ENCODE measurements at places on chromosomes 7 and 10. TPM values are rescaled to one million over a fixed set of nuclear protein-coding genes. Genes with fewer than 3 reads are reported as not detected.
A peak's percentile ranks its signal among the peaks of the same experiment; 100 is the strongest.

DNA sequence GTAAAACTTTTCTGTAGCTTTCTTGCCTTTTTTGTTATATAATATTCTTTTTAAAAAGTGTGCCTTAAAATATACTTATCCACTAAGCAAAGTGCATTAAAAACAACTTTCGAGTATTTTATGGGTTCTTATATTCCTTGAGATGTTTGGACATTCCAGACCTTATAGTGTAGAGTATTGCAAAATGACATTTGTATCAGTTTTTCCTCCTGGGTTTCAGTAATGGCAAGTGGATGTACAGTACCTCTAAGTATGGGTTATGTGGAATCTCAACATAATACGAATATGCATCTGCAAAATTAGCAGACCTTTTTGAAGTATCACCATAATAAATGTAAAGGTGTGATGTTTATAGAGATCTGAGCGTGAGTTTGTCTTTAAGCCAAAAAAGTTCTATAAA, 2.7 kb downstream of the CDK13 start:
- H3K36me3 ChIP-seq: peaks cover 3% of the 10 kb centered on the region
- no peak for DNase-seq
- H3K4me1 ChIP-seq: peaks cover 22% of the 10 kb centered on the region
- H3K27me3 ChIP-seq: no peaks in the 10 kb centered on the region

- no peaks in the 10 kb centered on the region for H3K4me1 ChIP-seq
- no peak overlapping the region for H3K4me3 ChIP-seq
- DNase-seq: no peak
Measured at GRCh38 chr10:78658645-78659597, 409.8 kb upstream of the ZMIZ1 start.

DNA sequence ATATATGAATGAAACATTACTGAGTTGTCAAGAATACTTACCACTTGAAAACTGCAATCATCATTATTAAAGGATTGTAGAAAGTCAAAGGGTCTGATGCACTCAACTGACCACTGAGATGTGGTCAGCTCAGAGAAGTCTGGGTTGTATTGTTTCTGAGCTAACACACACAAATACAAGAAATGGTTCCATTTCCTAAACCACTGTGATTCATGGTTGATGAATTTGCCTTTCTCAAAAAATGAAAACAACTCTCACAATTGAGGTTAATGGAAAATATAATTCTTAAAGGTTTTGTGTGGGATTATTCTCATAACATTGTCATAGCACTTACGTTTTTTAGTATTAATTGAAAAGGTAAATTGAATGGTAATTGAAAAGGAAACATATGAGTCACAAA, 45.6 kb upstream of the TAS2R16 start:
- H3K27me3 ChIP-seq: no peaks in the 10 kb centered on the region
- no peak overlapping the region for H3K4me3 ChIP-seq
- no peaks in the 10 kb centered on the region for H3K36me3 ChIP-seq
- H3K4me1 ChIP-seq: no peaks in the 10 kb centered on the region
- no peak for DNase-seq

DNA sequence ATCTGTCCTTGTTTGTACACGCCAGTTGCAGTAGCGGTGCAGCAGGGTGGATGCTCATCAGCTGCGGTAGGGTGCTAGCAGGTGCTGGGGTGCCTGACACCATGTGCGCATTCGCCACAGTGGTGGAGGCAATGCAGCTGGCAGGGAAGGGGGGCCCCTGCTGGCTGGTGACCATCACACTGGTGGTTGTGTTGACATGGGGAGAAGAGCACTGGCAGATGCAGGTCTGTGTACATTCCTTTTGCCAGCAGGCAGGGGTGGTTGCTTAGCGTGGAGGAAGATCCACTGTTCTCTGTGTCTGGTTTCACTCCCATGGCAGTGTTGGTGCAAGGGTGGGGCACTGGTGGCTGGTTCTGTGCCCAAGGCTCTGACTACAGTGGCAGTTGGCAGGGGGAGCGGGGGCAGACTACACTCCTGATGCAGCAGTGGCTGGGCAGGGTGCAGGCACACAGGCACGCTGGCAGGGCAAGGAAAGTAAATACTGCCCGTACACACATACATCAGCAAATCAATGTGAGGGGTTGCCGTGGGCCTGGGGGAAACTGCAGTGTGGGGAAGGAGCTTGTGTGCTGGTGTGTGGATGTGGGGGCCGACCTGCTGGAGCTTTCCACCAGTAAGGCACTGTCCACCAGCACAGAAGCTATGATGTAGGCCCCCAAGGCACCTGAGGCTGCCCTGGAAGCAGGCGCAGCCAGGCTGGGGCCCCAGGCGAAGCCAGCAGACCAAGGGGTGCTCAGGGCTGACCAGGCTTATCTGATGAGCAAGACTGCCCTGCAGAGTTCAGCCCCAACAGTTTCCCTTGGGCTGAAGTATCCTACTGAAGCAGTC, 87.2 kb upstream of the UNC5B start:
- H3K27ac ChIP-seq: no peak overlapping the region
- H3K36me3 ChIP-seq: no peaks in the 10 kb centered on the region
- H3K4me3 ChIP-seq: no peak overlapping the region
- no peaks in the 10 kb centered on the region for H3K4me1 ChIP-seq
- H3K27me3 ChIP-seq: peaks cover 4% of the 10 kb centered on the region

DNA sequence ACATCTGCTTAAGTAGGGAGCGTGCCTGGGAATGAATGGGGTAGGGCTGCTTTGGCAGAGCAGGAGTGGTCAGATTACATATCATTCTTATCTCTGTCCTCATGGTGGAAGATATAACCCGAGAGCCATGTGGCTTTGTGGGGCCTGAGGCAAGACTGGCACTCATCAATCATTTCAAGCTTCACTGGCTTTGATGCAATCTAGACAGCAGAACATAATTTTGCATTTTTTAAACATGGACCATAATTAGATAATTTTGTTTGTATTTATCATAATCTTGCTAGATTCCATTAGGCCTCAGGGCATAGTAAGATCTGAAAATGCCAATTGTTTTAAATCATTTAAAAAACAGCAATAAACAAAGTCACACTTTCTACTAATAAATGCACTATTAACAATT, 480.3 kb downstream of the NXPH1 start:
- H3K4me1 ChIP-seq: no peaks in the 10 kb centered on the region
- H3K27ac ChIP-seq: no peak overlapping the region
- H3K36me3 ChIP-seq: no peaks in the 10 kb centered on the region
- no peaks in the 10 kb centered on the region for H3K27me3 ChIP-seq
- DNase-seq: no peak
- no peak overlapping the region for H3K4me3 ChIP-seq

GRCh38 chr10:89845541-89846280, 144.3 kb downstream of the KIF20B start:
- H3K27me3 ChIP-seq: peaks cover 5% of the 10 kb centered on the region
- no peak overlapping the region for H3K27ac ChIP-seq
- no peaks in the 10 kb centered on the region for H3K36me3 ChIP-seq
- no peak for DNase-seq
- H3K4me3 ChIP-seq: no peak overlapping the region

GRCh38 chr10:11808808-11809207, 14.3 kb upstream of the PROSER2 start:
- no peaks in the 10 kb centered on the region for H3K36me3 ChIP-seq
- H3K27me3 ChIP-seq: peaks cover 2% of the 10 kb centered on the region
- DNase-seq: no peak
- H3K27ac ChIP-seq: no peak overlapping the region
- H3K4me3 ChIP-seq: no peak overlapping the region

DNA sequence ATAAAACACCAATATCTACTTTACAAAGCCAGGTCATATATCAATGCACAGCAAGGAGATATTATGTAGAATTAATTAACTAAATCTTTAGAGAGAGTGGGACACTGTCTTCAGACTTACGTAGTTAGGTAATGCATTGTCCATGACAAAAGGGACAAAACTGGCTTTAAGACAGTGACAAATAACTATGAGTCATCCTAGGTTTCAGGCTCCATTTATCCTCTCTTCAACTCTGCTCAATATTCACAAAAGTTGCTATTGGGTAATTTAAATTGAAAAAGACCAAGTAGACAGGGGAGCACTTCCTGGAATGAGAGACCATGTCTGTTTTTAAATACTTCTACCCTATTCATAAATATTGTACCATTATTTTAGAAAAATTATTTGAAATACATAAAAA, 464.5 kb downstream of the ARL4A start:
- no peak overlapping the region for H3K27ac ChIP-seq
- no peaks in the 10 kb centered on the region for H3K4me1 ChIP-seq
- no peak overlapping the region for H3K4me3 ChIP-seq
- no peak for DNase-seq
- H3K36me3 ChIP-seq: no peaks in the 10 kb centered on the region

- DNase-seq: no peak
- peaks cover 20% of the 10 kb centered on the region for H3K4me1 ChIP-seq
- no peaks in the 10 kb centered on the region for H3K27me3 ChIP-seq
- H3K36me3 ChIP-seq: no peaks in the 10 kb centered on the region
Measured at GRCh38 chr7:75958802-75959543, 35.4 kb downstream of the TMEM120A start.

GRCh38 chr10:129853562-129853903, 110.5 kb downstream of the EBF3 start:
- H3K27me3 ChIP-seq: no peaks in the 10 kb centered on the region
- no peak overlapping the region for H3K27ac ChIP-seq
- H3K4me1 ChIP-seq: no peaks in the 10 kb centered on the region
- peaks cover 2% of the 10 kb centered on the region for H3K36me3 ChIP-seq
- H3K4me3 ChIP-seq: no peak overlapping the region

DNA sequence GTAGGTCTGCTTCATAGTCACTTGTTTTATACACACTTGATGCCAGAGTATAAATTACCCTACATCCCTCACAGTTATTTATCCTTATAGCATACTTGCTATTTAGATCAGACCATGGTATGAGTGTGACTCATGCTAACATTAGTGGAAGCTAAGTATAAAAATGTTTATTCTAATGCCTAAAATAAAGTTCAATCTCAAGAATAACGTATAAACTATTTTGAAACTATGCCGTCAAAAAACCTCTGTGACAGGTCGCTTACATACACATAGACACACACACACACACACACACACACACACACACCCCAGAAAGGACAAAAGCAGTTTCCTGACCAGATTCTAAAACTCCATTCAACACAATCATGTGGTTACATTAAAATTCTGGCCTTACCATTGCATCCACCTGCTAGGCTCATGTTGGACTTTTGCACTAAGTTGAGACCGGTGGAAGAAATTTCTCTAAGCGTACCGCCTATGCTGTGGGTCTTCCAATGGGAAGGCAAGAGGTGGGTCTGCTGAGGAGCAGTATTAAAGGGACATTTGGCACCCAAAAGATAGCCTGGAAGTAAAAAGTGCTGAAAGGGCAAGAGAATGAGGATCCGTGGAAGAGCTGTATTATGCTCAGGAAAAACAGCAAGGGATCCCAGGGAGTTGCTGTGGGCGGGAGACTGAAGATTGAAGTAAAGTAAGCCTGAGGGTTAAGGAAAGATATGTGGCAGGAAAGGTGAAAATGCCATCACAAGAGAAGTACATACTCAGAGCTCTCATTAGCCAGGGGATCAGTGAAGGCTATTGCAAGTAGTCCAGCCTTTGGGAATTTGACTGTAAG, 5.0 kb downstream of the FOXP2 start:
- no peak overlapping the region for H3K4me3 ChIP-seq
- no peaks in the 10 kb centered on the region for H3K36me3 ChIP-seq
- peaks cover 6% of the 10 kb centered on the region for H3K4me1 ChIP-seq
- H3K27me3 ChIP-seq: no peaks in the 10 kb centered on the region

GRCh38 chr10:75424571-75424970, 6.9 kb upstream of the LRMDA start:
- no peak overlapping the region for H3K27ac ChIP-seq
- 0 out of 2 replicates have a peak, but pooled peaks cover 3% of the 10 kb centered on the region for H3K4me1 ChIP-seq
- no peaks in the 10 kb centered on the region for H3K27me3 ChIP-seq

DNA sequence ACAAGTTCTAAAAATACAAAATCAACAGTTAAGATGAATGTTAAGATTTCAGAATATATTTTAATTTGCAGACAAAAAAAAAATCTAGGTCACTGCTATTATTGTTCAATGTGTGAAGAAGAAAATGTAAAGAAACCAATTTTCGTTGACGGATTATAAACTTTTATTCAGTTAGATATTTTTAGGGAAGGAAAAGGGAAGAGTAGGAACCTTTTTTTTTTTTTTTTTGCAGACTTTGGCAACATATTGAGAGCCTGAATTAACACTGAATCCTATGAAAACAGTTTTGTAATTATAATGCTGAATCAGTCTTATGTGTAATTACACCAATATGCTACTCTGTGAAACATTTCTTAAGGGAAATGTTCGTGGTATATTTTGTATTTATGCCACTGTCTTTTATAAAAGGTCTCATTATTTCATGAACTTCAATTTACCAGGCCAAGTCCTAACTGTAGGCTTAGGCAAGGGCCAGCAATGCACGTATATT, 106.3 kb downstream of the ST8SIA6 start:
- no peak for DNase-seq
- peaks cover 2% of the 10 kb centered on the region for H3K4me1 ChIP-seq
- H3K27ac ChIP-seq: peak overlapping the region; percentile 12
- H3K4me3 ChIP-seq: peak overlapping the region; percentile 24
- H3K36me3 ChIP-seq: no peaks in the 10 kb centered on the region

DNA sequence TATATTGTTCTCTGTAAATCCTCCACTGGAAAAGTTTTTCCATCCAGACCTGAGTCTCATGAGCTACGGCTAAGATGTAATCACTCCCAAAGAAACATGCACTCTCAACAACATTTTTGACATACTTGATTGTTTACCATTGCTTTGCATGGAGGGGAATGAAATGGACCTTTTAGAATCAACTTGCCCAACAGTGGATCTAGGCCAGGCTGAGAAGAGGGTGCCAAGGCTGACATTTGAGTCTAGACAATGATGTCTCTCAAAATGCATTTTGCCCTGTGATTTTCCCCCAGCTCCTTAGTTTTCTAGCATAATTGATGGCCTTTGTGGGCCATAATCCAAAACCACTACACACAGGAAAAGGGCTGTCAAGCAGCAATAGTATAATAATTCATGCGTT, 297.9 kb upstream of the KLF6 start:
- H3K27me3 ChIP-seq: no peaks in the 10 kb centered on the region
- DNase-seq: no peak
- H3K4me1 ChIP-seq: no peaks in the 10 kb centered on the region

Gene CALHM1
- not detected for total RNA-seq

Gene TAS2R39
- total RNA-seq: not detected

Gene CUL1
- 60.6 TPM for total RNA-seq

Gene CPA2
- 0.87 TPM for total RNA-seq
